Effector CD8-positive, alpha-beta T cell (primary cell): ENCODE measurements at places on chromosomes 11 and 22.

DNA sequence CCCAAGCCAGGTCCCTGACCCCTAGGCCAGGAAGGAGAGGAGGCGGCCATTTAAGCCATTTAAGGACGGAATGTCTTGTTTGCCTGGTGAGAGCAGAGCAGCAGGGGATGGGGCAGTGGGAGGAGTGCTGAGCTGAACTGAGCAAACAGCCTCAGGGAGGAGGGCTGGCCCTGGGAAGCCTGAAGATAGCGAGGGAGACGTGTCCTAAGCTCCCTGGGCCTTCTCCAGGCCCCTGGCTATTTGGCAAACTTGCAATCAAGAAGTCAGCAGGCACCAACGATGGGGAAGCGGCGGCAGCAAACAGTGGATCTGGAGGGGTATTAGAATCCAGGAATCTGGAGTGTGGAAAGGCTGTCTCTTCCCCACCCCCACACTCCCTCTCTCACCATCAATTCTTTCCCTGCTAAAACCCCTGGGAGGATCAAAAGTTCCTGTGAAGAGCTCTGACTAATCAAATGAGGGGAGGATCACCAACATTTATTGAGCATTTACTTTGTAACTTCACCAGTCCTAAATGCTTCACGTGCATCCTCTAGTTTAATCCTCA is 8.8 kb downstream of the BCL9L start:
- no peak for DNase-seq

DNA sequence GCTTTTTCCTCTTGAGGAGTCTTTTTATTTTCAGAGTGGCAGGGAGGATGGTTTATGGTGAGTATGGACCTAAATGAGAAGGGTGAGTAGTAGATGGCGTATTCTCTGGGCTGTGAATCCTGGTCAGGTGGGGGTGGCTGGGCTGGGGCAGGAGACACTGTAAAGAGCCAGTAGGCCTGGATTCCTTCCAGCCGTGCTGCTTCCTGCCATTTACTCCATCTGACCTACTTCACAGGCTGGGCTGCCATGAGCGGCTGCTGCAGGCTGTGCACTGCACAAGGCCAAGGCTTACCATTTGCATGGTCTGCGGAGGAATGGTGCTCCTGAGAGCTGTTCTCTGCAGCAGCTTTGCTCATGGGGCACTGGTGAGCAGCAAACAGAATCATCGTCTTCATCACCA is 297.6 kb downstream of the KIRREL3 start:
- DNase-seq, result no peak

DNA sequence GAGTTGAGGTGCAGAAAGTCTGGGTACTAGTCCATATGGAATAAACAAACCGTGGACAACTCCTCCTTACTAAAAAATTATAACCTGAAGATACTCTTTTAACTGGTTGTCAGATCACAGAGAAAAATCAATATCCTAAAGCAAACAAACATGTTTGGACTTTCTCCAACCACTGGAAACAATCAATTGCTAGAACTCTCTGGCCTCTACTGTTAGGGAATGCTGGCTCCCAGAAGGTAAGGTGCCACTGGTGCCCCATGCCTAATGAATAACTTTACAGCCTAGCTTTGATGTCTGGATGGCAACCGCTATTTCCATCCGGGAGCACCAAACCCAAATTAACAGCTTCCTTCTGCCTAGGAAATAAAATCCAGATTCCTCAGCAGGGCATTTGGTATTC is 74.5 kb downstream of the AMBRA1 start:
- DNase-seq, result no peak

DNA sequence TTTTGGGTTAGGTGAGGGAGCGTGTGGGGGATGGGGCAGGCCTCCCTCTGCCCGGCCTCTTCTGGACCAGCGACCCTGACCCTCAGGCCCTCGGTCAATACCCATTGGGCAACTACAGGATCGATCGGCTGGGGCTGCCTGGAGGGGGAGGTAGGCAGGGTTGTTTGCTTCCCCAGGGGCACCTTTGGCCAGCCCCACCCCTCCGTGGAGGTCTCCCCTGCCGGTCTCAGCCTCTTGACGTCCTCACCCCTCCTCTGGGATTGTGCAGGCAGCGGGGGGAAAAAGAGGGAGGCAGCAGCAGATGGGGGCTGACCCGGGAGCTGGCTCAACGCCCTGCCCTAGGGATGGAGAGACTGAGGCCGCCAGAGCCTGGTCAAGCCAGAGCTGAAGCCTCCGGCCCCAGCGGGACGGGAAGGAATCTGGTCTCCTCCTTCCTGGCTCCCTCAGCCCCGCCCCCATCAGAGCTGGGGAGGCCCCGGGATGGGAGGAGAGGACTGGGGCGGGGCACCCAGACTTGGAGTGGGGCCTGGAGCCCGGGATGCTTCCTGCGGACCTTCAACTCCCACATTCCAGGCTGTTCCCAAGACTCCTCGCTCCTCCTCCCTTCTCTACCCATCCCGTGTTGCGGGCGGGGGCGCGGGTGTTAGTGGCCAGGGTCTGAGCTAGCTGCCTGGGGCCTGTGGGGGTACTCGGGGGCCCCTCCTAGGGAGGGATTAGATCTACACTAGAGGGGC is 14.4 kb upstream of the CDC42EP1 start:
- no peak for DNase-seq

DNA sequence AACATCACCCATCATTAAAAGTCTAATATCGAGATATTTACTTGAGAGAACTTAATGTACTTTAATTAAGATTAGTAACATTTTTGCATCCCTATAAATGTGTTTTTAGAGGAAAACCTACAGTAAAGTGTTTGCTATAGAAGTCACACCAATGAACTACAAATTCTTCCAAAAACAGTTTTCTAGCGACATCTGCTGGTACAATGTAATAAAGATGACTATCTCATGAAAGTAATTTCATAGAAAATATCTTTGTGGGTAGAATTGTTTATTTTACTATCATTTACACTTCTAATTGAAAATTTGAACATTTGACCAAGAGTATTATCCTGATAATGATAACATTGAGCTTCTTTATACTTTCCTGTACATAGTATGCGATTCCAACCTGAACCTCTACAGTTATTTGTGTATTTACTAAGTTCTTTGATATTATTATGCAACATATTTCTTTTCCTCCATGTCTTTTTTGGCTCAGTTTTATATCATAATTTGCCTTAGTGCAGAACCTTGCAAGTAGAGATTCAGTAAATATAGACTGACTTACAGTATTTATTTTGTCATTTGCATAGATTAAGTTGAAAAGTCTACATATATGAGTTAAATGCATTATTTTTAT is 252.7 kb downstream of the TMEM135 start:
- no peak for DNase-seq

GRCh38 chr22:45465633-45466032 is 37.0 kb upstream of the FBLN1 start:
- DNase-seq, result no peak
